LNCaP clone FGC (cell line): ENCODE measurements at places on chromosomes 6 and 20.

GRCh38 chr6:16583144-16583762 lies 178.0 kb downstream of the ATXN1 start:
- no peak for DNase-seq

DNA sequence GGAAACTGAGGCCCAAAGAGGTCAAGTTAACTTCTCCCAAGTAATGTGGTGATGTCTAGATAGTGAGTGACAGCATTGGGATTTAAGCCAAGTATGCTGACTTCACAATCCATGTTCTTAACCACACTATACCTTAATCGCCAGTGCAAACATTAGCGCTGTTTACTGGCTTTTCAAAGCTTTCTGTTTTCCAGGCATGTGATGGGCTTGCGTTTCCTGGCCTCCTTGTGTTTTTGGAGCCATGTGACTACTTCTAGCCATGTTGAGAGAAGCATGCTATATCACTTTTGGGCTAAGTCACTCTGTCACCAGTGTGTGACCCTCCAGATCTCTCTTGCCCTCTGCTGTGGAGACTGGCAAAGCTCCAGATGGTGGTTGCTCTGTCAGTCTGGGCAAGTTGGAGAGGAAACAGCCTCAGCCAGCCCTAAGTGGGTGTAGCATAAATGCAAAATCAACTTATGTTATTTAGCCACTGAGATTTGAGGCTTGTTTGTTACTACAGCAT lies 76.9 kb downstream of the ANKRD6 start:
- DNase-seq: peak; percentile 66

GRCh38 chr6:96649926-96650325 lies 87.0 kb downstream of the FHL5 start:
- no peak for DNase-seq

GRCh38 chr20:20604907-20605306 lies 107.5 kb downstream of the RALGAPA2 start:
- no peak for DNase-seq

GRCh38 chr6:107314531-107314939 lies 144.8 kb downstream of the PDSS2 start:
- DNase-seq: peak; percentile 54

GRCh38 chr20:11245431-11245830 lies 571.6 kb upstream of the JAG1 start:
- no peak for DNase-seq

- DNase-seq: no peak
Measured at GRCh38 chr6:36276581-36277536, 7.0 kb downstream of the PNPLA1 start.

- no peak for DNase-seq
Measured at GRCh38 chr20:48629069-48629959, 198.5 kb downstream of the PREX1 start.

- no peak for DNase-seq
Measured at GRCh38 chr6:12348530-12349511, 58.7 kb downstream of the EDN1 start.

DNA sequence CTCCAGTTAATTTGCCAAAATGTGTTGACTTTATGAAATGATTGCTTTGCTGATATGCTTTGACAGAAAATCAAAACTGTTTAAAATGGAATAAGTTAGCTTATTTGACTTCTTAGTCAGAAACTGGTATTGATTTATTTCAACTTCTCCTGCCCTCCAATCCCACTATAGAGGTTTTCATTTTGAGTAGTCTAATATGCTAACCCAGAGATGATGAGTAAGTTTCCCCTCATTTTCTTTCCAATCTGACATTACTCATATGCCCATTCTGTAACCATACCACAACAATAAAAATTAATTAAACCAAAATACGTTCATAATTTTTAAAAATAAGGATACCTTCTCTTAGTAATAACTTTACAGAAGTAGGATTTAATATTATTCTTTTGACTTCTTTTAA lies 78.8 kb downstream of the COL19A1 start:
- DNase-seq: no peak

DNA sequence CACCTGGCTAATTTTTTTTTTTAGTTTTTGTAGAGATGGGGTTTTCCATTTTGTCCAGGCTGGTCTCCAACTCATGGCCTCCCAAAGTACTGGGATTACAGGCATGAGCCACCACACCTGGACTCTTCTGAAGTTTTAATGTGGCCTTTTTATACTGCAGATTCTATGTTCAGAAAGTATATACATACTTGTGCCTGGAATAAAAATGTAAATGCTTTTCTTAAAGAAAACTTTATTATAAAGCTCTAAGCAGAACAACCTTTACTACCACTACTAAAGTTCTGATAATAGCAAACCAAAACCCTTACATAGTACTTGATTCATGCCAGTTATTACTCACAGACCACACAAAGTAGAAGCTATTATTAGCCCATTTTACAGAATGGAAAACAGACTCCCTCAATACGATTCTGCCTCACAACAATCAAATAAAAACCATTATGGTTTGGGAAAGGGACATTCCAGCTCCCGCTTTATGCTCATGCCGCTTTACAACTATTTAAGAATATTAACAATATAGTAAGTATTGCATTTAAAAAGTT lies 5.3 kb downstream of the PHIP start:
- no peak for DNase-seq

DNA sequence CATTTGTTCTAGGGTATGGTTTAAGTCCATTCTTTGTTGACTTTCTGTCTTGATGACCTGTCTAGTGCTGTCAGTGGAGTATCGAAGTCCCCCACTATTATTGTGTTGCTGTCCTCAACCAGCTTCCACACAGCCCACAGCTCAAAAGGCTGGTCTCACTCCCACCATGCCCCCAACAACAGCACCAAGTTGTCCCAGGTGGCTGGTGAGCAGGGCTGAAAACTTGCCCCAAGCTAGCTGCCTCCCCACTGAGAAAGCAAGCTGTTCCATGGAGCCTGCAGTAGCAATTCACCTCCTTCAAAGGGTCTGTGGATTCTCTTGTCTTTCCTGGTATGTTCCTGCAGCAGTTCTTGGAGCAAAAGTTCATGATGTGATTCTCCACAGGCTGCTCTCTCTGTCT lies 221.0 kb downstream of the SYNDIG1 start:
- DNase-seq: no peak

DNA sequence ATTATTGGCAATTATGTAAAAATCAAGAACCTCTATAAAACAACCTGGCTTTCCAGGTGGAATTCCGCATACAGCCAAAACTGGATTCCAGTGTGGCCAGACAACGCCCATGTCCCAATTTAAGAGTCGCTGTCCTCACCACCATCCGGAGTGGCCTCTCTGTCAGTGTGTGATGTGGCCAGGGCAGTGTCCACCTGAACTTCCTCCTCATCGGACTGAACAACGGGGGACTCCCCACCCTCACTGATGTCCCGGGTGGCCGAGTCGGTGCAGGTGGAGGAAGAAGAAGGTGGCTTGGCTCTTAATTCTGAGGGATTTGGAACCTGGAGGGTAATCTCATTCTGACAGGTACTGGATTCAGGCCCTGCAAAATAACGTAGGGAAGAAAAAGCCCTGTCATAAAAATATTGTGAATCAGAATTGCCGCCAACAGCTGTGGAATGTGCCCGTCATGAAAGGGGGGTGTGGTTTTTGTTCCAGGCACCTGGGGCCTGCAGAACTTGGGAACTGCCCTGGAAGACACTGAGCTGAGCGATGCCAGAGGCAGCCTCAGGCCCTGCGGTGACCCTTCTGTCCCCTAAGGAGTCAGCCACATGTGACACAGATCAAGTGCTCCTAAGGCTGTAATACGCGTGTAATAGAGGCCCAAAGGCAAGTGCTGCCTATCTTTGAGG lies 139.8 kb downstream of the DTNBP1 start:
- DNase-seq: no peak

DNA sequence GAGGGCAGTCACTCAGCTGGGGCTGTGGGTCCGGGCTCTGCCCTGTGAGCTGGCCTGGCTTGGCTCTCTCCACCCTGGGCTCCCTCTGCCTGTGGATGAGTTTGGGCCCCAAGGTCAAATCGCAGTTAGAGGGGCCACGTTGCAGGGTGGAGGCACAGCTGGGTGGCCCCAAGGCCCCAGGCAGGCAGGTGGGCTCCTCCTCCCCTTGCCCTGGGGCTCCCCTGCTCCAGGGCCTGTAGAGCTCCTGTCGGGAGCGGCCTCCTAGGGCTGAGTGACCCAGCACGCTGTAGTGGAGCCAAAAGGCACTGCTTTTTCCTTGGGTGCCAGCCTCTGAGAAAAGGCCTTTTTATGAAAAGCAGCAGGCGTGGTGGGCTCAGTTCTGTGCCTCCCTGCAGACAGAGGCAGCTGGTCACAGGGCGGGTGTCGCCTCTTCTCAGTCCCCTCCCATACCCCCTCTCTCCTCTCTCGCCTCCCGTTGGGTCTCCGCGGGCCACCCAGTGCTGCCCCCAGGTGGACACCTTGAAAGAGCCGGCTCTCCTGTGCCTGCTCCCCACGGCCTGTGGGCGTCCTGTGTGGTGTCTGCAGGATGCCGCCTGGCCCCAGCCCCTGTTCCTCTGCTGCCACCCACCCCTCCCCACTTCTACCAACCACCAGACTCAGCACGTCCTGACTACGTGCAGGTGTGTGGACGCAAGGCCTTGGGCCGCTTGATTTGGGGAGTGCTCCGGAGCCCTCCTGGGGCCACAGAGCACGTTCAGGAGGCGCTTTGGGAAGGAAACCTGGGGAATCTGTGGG lies 13.2 kb downstream of the SS18L1 start:
- no peak for DNase-seq

- no peak for DNase-seq
Measured at GRCh38 chr6:81169166-81169565, 583.3 kb downstream of the TENT5A start.

GRCh38 chr6:90319044-90319443 lies 22.4 kb upstream of the BACH2 start:
- no peak for DNase-seq

DNA sequence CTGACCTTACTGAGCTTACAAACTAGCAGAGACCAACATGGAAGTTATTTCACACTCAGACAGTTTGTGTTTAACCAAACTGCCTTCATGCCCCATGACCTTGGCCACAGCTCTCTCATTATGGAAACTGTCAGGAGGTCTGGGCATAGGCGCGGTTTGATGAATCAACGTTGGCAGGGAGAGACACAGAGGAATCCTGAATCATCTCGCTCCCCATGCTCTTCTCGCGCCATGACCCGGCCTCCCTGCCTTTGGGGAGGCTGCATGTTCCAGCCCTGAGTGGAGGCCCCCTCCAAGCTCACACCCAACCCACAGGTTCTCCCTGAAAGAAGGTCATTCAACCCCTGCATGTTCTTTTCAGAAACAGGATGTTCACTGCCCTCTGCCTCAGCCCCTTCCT lies 15.9 kb upstream of the GDAP1L1 start:
- DNase-seq: no peak

- no peak for DNase-seq
Measured at GRCh38 chr6:81556551-81556950, 195.9 kb downstream of the TENT5A start.

DNA sequence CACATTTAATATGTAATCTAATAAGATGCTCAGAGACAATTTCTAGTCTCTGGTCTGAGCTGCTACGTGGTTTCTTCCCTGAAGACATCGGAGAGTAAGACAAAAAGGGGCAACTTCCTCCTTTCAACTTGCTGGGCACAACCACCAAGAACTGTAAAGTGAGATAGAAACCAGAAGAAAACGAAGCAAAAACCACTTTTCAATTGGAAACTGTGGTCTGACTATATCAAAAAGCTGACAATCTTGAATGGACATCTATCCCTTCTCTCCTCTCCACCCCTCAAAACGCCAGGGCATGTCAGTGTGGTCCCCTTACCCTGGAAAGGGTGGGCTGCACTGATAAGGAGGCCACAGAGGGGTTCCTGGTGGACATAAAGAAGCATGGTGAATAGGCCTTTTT lies 269.1 kb downstream of the CD83 start:
- no peak for DNase-seq

- no peak for DNase-seq
Measured at GRCh38 chr6:167233490-167233889, 57.6 kb upstream of the UNC93A start.

GRCh38 chr20:48574383-48574782 lies 253.4 kb downstream of the PREX1 start:
- DNase-seq: no peak

GRCh38 chr20:19508449-19508848 lies 249.6 kb upstream of the RIN2 start:
- no peak for DNase-seq

GRCh38 chr20:10557685-10558084 lies 116.1 kb downstream of the JAG1 start:
- no peak for DNase-seq

- no peak for DNase-seq
Measured at GRCh38 chr20:3611901-3612300, 51.3 kb downstream of the GFRA4 start.

DNA sequence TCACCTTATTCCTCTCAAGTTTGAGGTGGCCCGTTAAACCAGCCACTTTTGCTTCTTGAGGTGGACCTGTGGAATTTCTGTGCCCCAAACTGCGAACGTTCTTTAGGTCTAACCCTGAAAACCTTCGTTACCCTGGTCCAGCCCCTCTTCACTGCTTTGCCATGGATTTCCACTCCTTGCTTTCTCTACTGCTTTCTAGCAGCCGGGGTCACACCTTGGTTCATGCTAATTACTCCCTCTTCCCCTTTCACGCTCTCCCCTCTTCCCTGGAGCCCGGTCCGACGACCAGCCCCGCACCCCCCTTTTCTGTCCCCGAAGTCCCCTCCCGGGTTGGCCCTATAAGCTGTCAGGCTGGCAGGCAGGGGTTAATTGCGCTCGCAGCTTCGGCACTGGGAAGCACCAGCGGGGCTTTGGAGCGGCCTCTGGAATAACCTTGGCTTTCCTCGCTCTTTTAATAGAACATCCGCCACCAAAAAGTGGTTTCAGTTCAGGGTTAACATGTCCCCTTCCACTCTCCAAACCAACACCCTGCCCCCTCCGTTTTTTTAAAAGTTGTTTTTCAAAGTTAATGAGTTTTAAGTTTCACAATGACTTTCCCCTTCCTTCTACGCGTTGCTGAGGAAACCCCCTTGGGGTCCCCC lies 1.4 kb upstream of the HIVEP1 start:
- peak; percentile 47 for DNase-seq

GRCh38 chr6:82006027-82006738 lies 241.4 kb downstream of the IBTK start:
- DNase-seq: no peak

DNA sequence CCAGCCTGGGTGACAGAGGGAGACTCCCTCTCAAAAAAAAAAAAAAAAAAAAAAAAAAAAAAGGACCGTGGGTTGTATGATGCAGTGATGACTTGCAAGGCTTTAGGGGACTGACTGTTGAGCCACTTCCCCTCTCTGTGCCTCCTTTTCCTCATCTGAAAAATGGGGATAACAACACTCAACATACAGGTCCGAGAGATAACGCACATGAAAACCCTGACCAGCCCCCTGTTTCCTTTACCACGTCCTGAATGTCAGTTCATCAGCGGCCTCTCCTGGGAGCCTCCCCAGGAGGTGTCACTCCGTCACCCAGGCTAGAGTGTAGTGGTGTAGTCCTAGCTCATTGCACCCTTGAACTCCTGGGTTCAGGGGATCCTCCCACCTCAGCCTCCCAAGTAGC lies 3.9 kb downstream of the SLA2 start:
- no peak for DNase-seq
